ENCODE measurements at places on chromosomes 5 and 9. TPM values are rescaled to one million over a fixed set of nuclear protein-coding genes. Genes with fewer than 3 reads are reported as not detected.

Gene ANXA2R
- 9.9 TPM for total RNA-seq

Gene WDR31
- total RNA-seq = 3.8 TPM

Gene ALDH1B1
- total RNA-seq = 9.1 TPM

Gene BTNL3
- 0.16 TPM for total RNA-seq

Gene ADAMTS19
- total RNA-seq = not detected

Gene IFNA2
- not detected for total RNA-seq

Gene PALM2AKAP2
- total RNA-seq = 0.30 TPM

- DNase-seq = no peak
Measured at GRCh38 chr9:133334161-133334560, 1.8 kb downstream of the SURF6 start.

DNA sequence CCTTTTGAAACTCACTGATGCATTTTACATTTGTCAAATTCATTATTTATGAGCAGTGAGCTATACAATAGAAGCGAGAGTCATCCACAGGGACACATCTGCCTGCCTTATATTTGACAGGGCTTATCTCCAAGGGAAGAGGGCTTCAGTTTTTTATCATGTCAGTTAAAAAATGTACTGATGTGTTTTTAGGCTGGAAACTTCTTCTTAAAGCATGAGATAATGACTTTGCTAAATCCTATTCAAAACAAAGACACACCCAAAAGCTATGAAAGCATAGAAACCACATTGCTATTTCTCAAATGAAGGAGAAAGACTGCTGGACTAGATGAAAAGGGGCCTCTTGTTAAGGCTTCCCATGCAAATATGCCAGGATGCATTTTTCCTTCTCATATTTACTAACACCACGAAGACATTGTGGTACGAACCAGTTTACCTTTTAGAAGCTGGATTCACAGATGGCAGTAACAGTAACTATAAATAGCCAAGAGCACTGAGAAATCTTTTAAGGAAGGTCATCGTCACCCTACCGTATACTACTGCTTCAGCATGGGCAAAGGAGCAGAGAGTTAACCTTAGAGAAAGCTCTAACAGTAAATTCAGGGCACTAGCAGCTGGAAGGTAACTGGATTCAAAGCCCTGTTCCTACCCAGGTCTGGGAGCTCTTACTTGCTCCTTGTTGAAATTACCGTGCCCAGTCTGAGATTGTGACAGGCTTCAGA is 86.3 kb upstream of the IFNK start:
- DNase-seq = no peak

DNA sequence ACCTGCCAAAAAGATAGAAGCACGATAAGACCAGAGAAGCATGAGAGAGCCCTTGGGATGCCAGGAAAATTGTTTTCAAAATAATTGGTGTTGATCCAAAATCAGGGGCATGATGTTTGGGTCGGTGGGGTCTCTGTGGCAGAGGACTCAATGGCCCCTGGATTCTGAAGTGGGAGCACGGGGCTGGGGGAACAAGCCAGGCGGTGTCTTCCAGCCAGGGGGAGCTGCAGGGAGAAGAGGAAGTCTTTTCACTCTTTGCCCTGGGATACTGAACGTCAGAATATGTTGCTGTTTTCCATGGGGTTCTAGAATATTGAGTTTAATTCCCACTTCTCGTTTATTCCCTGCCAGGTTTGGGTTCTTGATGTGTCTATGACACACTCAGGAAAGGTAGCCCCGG is 20.4 kb downstream of the TSPAN17 start:
- DNase-seq = no peak

DNA sequence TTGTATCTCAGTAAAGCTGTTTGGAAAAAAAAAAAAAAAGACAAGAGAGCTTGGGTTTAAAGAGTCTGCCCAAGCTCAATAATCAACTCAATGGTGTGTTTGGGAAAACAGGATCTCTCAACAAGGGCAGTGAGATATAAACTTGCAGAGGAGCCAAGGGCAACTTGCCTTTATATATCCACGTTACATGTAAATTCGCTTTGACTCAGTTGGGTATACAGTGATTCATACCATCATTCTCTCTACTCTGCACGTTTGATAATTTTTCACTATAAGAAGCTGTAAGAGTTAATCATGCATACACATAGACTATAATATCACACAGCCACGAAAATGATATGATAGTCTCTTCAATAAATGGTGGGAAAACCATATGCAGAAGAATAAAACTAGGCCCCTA is 24.9 kb downstream of the ADAM19 start:
- DNase-seq = no peak

- no peak for DNase-seq
Measured at GRCh38 chr9:70488098-70488792, 73.8 kb upstream of the KLF9 start.

GRCh38 chr9:22010866-22011625 is 1.9 kb upstream of the CDKN2B start:
- no peak for DNase-seq

GRCh38 chr9:95411054-95411892 is 93.8 kb upstream of the FANCC start:
- no peak for DNase-seq

- DNase-seq = no peak
Measured at GRCh38 chr9:10112070-10112469, 500.7 kb downstream of the PTPRD start.

DNA sequence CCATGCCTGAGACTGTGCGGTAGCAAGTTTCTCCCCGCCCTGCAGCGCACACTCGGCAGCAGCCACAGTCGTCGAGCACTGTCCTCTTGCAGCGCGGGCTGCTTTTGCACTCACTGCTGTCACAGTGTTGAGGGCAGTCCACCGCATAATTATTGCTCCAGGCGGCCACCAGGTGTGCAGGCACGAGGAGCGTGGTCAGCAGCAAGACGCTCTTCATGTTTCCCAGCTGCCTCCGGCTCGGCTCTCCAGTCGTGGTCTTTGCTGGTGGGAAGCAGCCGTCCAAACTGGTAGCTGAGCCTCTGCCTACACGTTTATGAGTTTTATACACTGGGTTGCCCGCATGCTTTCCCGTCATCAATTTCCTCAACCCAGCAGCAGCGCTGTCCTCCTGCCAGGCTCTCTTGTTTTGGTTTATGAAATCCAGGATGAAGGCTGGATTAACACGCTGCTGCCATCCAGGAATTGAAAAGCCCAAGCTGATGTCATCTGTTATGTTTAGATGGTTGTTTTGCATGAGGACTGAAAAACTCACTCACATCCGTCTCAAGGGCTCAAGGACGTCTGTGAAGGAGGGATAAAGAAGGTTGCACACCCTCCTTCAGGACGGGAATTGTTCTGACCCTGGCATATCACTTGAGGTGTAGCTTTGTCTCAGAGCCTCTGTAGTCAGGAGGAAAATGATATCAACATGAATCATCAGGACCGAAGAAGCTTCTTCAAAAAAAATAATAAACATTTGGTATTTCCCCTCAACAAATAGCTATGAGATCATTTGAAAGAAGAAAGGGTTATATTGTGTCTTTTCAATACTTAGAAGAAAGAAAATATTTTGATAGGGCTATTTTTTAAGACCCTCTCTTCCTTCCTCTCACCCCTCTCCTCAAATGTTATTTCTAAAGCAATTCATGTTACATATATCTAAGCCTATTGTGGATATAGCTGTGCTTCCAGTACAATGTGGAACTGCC is at the start of gene ESM1:
ESM1 (minus strand) TSS at position 293 of the 968 bp plus-strand sequence; CDS start at position 217, 76 bp downstream.
- DNase-seq = no peak

DNA sequence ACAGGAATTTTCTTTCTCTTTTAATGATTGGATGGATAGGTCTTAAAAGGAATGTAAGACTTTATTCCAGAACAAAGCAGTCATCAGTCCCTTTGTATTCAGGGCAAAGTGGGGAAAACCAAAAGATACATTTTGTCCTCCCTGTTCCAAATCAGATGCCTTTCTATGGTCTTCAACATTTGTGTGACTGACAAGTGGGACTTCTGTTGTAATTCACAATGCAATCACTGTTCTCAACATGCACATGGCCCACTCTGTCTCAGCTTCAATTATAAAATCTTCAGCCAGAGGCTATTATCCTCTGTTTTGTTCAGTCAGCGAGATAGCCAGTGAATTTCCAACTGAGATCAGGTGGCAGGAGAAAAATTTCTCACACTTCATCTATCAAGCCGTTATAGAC is 95.5 kb upstream of the ERBIN start:
- no peak for DNase-seq

DNA sequence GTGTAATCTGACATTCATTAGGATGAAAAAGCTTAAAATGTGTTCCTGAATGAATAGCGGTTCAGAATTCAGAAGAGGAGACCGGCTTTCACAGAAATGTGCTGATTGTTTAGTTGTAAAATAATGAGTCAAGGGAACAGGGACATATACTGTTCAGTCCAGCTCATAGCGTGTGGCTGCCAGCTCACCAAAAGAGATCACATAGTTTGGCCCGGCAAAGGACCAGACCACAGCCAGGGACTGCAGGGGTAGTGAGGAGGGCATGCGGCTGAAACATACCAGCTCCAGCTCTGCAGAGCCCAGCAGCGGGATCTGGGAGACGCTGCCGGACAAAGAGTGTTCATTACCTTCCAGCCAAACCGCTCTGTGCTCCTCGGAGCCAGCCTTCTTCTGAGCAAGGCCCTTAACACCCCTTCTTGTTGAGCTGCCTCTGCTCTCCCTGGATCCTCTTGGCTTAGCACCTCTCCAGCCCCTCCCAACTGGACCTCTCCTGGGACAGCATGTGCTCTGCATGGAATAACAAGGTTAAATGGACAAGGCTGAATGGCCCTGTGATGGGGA is 116.8 kb upstream of the CNTLN start:
- no peak for DNase-seq

DNA sequence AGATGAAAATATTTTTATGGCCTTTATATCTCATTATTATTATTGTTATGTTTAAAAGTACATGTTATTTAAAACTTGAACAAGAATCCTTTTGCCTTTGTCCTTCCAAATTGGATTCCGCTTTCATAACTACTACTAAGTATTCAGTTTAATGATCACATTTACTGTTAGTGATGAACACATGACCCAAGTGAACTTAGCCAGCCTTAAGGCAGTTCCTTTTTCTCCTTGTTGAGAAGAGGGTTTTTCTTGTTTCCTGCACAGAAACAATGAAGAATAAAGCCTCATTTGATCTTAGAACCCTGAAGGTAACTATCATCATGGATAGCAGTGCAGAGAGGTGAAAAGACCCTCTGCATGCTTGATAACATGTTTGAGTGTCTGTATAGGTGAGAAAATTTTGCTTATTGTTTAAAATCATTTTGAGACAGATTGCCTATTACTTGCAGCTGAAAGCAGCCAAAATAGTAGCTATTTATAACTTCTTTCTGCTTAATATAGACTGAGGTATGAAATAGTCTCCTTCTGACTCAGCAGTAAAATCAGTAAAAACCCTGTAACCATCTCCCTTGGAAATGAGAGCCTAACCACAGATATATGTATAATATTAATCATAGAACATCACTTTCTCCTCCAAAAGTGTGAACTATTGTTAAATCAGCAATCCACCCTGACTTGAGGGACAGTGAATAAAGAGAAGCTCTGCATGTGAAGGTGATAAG is 266.2 kb downstream of the SPATA31D1 start:
- DNase-seq = no peak

DNA sequence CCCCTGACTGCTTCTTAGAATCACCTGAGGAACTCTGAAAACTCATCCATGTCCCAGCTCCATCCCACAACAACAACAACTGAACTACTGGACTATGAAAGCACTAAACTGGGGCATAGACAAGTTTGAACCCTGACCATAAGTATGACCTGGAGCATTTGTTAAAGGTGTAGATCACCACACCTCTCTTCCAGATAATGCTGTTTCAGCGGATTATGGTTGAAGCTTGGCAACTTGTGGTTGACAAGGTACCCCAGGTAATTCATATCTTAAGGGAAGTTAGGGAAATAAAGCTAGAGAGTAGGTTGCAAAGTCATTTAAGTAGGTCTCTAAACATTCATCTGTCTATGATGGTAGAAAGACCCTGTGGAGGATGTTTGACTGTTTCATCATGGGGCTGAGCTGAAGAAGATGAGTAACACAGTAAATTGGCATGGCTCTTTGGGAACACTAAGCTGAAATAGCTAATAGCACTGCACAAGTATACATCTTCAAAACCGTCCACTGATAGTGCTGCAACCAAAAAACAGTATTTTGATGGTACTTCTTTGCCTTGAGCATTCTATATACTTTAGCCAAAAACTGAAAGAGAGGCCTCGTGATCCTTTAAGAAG is 80.2 kb downstream of the TMEM174 start:
- DNase-seq = no peak

GRCh38 chr9:126697330-126697729 is 83.6 kb downstream of the LMX1B start:
- DNase-seq = no peak

DNA sequence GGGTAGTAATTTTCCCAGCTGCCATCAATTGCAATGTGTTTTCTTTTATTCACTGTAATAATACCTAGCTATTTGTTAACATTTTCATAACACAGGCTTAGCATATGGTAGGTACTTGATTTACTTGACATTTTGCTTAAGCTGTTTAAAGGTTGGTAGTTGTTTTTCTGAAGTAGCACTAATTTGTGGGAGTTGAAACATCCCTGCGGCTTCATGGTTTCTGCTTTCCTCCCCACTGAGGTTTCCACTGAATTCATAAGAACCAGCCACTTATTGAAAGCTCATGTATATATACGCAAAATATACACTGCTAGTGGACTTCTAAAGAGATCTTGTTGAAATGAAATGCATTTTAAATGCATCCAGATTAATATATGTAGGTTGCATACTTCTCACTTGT is 559.9 kb downstream of the TLE4 start:
- no peak for DNase-seq

GRCh38 chr9:69140123-69140735 is 33.8 kb upstream of the TJP2 start:
- DNase-seq = no peak

DNA sequence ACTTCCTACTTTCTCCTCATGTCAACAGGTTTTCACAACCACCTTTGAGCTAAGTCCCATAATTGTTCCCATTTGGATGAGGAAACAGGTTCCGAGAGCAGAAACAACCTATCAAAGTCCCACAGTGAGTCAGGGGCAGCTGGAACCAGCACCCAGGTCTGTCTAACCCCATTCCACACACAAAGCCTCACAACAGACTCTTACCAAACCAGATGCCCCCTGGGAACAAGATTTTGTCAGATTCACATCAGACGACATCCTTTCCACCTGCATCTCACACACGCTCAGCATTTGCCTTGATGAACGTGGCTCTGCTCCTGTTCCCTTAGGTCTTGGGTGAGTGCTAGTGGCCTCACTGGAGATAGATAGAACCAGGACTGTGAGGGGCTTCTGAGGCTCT is 17.0 kb downstream of the SWI5 start:
- no peak for DNase-seq

Data from activated T-cell treated with anti-CD3 and anti-CD28 coated beads, Interleukin-2, amount 50 U/mL, for 72 hours (primary cell).